ENCODE measurements at places on chromosomes 4 and X.
A peak's percentile ranks its signal among the peaks of the same experiment; 100 is the strongest.

DNA sequence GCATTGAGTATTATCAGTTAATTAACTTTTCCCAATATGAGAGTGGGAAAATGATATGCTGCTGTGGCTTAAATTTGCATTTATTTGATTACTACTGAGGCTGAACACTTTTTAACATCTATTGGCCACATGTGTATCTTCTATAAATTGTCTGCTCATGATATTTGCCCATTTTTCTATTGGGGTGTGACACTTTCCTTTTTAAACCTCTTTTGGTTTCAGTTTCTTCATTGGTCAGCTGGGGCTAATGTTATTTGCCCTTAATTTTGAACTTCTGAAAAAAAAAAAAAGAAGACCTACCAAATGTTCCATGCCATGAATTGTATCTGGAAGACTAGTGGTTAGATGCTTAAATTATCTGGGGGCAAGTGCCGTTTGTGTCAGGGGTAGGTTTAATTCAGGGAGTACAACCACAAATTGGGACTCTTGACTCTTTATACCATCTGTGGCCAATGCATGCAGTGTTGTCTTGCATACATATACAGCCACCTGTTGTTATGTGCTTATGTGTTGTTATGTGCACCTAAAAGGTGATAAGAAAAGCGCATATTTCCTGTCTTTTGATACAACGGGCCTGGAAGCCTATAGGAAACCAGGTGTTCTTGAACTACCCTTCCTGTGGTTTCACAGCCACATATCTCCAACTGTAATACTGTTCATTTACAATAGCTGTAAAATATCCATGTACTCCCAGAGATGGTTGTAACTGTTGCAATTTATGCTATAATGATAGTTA, 49.0 kb downstream of the SH2D1A start:
- DNase-seq, result no peak

DNA sequence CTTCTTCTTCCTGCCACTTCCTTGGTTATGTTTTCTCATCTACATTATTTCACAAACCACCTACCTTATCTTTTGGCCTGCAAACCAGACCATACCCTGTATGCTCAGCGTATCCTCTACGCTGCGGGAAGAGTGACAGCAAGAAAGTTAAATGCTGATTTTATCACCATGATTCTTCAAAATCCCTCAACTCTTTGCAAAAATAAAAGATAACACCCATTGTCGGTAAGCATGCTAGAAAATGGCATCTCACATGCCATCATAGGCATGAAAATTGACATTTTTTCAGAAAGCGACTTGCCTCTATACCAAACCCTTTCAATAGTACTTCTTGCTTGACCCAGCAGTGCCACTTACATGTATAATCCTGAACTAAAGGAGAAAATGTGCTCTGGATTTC, 102.0 kb downstream of the HPGD start:
- DNase-seq, result no peak

GRCh38 chr4:127069675-127070074, 563.1 kb upstream of the INTU start:
- no peak for DNase-seq

DNA sequence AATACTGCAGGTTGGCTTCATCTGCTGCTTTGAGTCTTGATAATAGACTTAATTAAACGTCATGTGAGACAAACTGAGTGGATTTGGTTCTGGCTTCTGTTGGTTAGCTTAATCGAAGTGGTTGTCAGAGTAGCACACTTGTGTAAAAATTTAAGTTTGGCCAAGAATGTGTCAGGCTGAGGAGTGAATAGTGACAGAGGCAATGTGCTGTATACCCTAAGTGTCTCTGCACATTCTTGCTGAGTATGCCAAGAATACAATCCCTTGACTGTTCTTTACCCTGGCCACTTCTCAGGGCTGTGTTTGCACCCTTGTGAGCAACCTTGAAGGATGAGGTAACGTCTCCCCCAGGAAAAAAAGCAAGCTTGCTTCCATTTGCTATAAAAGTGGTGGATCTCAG, 14.9 kb downstream of the RPS3A start:
- no peak for DNase-seq

GRCh38 chr4:184822356-184822755, 3.4 kb downstream of the ACSL1 start:
- no peak for DNase-seq

DNA sequence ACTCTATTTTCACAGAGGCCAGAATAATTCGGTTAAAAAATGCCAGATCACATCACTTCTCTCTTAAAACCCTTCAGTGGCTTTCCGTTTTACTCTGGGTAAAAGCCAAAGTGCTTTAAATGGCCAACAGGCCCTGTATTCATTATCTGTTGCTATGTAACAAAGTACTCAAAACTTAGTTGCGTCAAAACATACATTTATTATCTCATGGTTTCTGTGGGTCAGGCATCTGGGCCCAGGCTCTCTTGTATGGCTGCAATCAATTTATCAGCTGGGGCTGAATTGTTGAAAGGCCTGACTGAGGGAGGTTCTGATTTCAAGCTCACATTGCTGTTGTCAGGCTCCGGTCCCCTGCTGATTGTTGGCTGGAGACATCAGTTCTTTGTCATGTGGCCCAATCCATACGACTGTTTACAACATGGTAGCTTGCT, 72.7 kb upstream of the H2AZ1 start:
- peak; percentile 85 for DNase-seq

DNA sequence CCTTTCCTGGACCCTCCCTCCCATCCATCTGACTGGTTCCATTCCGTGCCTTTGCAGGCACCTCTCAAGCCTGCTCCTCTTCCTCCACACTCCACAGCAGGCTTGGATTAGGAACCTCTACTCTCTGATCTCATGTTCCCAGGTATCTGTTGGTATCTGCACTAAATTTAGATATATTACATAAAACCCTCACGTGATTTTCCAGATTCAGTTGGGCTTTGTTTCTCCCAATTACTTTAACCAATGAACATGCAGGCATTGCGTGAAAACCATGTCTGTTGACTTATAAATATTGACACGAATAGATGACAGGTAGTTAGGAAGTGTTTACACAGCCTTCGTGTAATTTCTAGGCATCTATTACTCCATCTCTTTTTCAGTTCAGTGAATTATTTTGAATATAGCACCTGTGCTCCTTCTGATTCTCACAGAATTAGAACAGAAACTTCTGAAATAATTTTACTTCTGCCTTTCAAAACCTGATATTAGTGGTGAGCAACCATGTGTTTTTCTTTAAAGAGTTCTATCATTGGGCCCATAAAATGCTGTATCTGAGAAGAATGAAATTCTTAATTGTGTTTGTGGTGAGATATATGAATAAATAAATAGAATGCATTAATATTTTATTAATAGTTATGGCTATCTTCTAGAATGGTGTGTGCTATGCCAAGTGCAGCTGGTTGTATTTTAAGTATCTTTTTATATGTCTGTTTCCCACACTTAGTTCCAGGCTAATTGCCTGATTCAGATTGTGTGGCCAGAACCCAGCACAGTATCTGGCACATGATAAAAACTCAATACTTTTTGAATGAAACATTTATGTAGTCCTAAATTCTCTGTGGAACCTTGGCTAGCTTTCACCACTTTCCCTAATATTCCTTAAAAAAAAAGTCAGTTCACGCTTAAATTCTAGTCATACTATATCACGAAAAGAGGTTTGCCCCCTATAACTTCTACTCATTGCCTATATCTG, 304.8 kb downstream of the QDPR start:
- DNase-seq, result no peak

GRCh38 chrX:154368630-154369448, 5.6 kb downstream of the FLNA start:
- DNase-seq, result peak; percentile 86

- no peak for DNase-seq
These were observed 1.8 kb downstream of the TBC1D1 start for GRCh38 chr4:37892641-37893040.

DNA sequence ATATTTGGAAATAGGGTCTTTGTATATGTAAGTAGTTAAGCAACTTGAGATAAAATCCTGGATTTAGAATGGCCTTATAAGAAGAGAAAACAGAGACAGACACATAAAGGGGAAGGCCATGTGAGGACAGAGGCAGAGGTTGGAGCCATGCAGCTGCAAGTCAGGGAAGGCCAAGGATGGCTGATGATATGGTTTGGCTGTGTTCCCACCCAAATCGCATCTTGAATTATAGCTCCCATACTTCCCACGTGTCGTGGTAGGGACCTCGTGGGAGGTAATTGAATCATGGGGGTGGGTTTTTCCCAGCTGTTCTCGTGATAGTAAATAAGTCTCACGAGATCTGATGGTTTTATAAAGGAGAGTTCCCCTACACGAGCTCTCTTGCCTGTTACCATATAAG, 76.3 kb downstream of the STK32B start:
- DNase-seq, result no peak

DNA sequence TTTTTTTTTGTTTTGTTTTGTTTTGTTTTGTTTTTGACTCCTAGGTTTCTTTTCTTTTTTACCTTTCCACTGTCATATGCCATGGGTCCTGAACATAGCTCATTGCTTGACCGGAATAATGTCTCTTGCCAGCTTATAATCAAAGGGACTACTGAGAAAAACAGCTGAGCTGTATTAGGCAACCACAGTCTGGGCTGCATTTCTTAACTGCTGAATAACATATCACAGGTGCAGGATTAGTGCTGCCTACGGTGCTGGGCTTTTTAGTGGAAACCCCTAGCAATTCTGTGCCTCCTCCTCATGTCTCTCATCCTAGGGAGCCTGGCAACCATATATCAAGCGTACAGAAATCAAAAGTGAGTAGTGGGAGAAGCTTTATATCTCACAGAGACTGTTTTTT, 333.5 kb downstream of the BMPR1B start:
- DNase-seq, result no peak

GRCh38 chr4:185849664-185850550, 37.9 kb upstream of the SORBS2 start:
- DNase-seq, result no peak

DNA sequence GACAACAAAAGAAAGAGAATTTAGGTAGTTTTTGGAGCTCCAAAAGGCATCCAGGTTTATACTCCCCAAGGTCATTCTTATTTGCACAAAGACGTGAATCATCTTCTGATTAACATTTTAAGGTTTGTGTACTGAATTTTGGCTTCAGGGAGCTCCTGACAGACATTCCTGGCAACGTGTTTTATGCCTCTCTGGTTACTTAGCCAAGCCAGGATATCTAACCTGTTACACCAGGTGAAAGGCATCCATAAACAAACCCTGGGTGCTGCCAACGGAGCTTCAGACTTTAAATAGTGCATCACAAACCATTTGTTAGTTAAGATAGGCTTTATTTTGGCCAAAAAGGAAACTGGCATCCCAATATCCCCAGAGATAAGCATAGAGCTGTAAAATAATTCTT, 997.3 kb downstream of the ARAP2 start:
- peak; percentile 50 for DNase-seq

- no peak for DNase-seq
These were observed 14.9 kb upstream of the ANKRD50 start for GRCh38 chr4:124727331-124727890.
